ENCODE measurements at places on chromosomes 5 and 9.

DNA sequence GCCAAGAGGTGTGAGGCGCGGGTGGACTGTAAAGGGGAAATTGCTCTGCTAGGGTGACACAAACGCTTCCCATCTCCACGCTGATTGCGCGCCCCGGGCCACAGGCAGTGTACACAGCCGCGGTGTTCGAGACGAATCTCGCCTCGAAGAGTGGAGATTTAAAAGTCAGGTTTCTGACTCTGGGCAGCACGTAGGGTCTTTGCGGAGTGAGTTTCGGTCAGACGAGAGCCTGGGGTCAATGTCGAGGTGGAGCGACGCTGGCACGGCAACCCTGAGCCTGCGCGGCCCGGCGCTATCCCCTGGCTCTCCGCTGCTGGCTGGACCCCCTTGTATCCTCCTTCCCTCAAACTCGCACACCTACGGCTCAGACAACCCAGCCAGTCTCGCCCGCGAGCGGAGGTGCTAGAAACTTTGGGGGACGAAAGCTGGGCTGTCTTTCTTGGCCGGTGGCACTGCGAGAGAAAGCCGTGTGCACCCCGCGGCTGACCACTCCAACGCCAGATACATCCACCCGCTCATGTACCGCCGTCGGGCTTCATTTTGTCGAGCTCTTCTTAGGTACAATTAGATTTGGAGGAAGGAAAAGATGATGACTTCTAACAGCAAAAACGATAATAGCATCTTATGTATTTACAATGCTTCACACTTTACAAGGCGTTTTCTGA lies 5.4 kb upstream of the FOXB2 start:
- no peak for DNase-seq

- DNase-seq = no peak
Observed at GRCh38 chr9:80550181-80550580, 978.4 kb downstream of the TLE4 start.

GRCh38 chr5:56983593-56984361 lies 31.9 kb upstream of the MIER3 start:
- DNase-seq = no peak

DNA sequence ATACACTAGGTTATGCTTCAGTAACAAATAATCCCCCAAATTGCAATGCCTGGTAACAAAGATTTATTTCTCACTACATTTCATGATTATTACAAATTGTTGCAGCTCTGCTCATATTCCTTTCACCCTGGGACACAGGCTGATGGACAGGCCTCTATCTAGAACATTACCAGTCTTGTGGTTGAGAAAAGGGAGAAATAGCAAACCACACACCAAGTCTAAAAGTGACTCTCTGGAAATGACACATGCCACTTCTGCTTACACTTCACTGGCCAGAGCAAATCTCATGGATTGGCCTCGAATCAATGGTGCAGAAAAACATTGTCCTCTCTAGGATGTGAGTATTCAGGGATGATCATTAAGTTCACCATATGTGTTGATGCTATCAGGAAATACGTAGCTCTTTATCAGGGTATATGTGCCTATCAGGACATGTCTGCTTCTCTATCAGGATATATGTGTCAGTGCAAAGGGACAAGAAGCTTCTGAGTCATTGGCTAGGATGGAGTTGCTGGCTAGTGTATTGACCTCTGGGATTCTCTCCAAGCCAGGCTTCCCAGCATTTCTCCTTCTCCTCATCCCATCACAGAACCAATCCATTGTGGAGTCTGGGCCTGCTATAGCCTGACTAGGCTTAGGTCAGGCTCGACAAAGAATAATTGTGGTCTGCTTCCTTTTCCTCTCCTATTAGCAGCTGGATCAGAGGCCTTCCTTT lies 91.1 kb upstream of the CEP78 start:
- no peak for DNase-seq

- DNase-seq = no peak
Observed at GRCh38 chr9:72755836-72756235, 197.0 kb downstream of the ALDH1A1 start.

GRCh38 chr5:5780253-5780652 lies 357.8 kb downstream of the ICE1 start:
- DNase-seq = no peak

- no peak for DNase-seq
Observed at GRCh38 chr5:154547551-154547950, 69.5 kb upstream of the HAND1 start.

- no peak for DNase-seq
Observed at GRCh38 chr5:61964201-61964600, 341.8 kb upstream of the KIF2A start.

DNA sequence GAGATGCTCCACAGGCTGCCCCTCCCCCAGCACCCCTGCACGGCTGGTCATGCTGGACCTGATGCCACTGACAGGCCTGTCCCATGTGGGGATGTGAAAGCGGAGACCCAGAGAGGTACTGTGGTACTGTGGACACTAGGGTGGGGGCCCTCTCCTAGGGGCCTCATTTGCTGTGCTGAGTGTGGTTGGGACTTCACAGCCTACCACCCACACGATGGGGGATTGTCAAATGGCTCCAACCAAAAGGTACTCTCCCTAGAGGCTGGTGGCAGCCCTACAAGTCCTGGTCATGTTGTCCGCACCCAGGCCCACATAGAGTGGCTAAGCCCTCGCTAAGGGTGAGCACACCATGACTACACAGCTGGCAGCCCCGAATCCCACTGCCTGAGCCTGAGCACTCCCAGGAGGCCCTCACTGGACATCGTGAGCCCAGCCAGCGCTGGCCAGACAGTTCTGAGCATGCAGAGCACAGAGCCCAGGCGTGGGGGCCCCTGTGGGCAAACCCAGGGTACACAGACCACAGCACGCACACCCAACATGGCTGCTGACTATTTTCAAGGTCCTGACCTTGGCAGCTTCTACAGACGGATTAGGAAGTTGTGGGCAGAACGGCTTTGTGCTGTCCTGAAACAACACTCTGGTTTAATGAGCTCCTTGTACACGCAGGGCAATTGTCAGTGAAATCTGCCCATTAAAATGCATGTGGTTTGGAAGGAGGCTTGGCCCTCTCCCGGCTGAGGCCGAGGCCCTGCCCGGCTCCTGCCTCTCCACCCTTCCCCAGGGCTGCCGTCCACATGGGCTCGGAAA lies 214.1 kb downstream of the HSPA4 start:
- no peak for DNase-seq

DNA sequence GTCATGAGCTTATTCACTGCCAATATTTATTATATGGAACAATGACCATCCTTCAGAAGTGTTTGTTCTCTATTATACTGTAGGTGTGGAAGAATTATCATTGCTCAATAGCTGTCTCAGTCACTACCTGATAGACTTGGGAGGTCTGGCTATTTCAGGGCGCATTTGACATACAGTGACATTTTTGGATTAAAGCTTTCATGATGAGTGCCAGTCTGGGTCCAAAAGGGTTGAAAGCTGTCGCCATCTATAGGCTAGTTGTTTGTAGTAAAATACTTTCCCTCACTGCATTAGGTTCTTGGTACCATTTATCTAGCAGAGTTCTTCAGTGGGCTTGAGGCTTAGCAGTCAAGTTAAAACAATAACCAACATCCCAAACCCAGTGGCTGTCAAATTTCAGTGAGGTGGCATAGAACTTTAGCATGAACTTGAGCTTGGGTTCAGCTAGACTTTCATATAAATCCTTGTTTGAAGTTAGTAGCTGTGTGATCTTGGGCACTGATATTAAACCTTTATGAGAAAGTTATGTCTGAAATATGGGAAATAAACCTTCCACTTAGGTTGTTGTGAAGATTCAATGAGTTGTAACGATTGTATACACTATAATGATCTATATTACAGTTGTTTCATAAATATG lies 110.5 kb upstream of the CDKN2B start:
- DNase-seq = no peak
